ENCODE measurements at places on chromosomes 4 and X.
A peak's percentile ranks its signal among the peaks of the same experiment; 100 is the strongest.

- DNase-seq = no peak
These were observed 280.5 kb upstream of the EDA2R start for GRCh38 chrX:66919280-66919832.

DNA sequence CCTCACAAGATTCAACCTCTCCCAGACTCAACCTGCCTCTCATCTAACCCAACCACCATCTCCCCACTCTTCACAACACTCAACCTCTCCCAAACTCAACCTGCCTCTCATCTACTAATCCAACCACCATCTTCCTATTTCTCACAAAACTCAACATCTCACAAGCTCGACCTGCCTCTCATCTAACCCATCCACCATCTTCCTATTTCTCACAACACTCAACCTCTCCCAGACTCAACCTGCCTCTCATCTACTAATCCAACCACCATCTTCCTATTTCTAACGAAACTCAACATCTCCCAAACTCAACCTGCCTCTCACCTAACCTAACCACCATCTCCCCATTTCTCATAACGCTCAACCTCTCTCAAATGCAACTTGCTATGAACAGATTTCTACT, 29.8 kb downstream of the FAT1 start:
- no peak for DNase-seq

DNA sequence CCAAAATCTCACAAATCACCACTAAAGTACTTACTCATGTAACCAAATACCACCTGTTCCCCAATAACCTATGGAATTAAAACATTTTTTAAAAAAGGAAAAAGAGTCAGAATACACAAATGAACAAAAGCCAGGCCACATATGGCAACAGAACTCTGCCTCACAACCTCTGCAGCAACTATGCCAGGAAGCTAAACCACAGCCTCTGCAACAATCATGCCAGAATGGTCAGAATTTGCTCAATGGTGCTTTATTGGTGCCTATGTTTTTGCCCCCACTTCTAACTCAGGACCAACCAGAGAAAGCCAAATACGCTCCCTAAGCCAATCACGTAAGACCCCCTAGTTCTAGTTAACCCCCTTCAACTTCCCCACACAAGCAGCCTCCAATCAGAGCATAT, 69.6 kb downstream of the HOPX start:
- DNase-seq = no peak

DNA sequence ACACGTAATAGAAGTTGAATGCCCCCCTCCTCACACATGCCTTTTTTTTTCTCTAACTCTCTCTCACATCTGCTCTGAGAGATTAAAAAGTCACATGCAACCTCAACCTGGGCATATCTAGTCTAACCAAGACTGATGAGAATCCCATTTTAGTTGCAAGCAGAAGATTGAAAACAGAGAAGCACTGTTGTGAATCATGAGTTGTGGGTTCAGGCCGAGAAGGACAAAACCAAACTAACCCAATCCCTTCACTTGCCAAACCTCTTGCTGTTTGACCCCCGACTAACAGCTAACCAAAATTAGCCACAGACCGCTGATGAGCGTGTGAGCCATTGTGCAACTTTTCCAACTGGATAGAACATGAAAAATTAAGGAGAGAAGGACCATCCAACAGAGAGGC, 31.8 kb downstream of the CXCL1 start:
- DNase-seq = no peak

- DNase-seq = no peak
These were observed 364.4 kb upstream of the EPHA5 start for GRCh38 chr4:66034671-66035070.

- DNase-seq = no peak
These were observed 136.9 kb upstream of the VCX start for GRCh38 chrX:7706032-7706431.

GRCh38 chr4:174999407-174999806, 81.2 kb downstream of the ADAM29 start:
- no peak for DNase-seq

- no peak for DNase-seq
These were observed 44.0 kb upstream of the PPP1R2C start for GRCh38 chrX:42821803-42822443.

GRCh38 chr4:114527637-114528036, 71.0 kb upstream of the UGT8 start:
- no peak for DNase-seq

- peak; percentile 10 for DNase-seq
These were observed 36.5 kb downstream of the DCTD start for GRCh38 chr4:182880387-182881356.

- DNase-seq = no peak
These were observed 9.6 kb upstream of the MAP7D3 start for GRCh38 chrX:136260776-136261175.

DNA sequence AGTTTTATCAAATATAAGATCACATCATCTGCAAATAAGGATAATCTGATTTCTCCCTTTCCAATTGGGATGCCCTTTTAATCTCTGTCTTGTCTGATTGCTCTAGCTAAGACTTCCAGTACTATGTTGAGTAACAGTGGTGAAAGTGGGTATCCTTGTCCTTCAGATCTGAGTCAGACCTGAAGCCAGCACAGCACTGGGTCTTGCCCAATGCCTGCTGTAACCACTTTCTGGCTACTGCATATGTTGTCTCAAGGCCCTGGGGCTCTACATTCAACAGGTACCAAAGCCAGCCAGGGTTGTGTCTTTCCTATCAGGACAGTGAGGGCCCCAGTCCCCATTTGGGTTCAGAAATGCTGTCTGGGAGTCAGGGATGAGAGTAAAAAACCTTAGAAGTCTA, 90.3 kb downstream of the CYSLTR1 start:
- DNase-seq = no peak

GRCh38 chr4:122842392-122842791, 15.8 kb downstream of the FGF2 start:
- no peak for DNase-seq

DNA sequence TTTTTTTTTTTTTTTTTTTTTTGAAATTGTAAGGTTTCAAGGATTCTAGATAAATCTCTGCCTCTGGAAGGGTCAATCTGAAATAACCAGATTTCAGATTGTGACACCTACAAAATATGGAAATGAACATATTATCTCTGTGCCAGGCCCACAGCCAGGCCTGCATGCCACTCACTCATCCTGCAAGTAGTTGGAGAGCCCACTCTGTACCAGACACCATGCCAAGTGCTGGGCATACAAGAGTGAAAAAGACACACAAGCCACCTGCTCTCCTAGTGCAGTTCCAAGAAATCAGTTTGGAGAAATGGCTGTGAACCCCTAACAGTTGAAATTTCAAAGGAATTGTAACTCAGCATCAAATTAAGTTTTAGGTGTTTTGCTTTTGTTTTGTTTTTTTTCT, 145.9 kb upstream of the NOCT start:
- no peak for DNase-seq

DNA sequence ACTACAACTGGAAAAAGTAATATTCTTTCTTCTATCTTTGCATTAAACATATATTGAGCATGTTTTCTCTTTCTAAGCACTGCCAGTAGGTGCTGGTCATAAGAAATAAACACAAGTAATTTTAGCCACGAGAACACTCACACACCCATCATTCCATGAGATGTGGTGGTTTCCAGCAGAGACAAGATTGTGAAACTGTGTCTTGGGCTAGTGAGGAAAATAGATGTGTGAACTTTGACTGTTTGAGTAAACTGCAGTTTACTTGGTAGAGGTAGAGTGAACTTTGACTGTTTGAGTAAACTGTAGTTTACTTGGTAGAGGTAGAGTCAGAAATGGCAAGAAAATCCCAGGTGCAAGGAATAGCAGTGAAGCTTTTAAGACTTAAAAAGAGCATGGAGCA, 300.9 kb upstream of the HS3ST1 start:
- no peak for DNase-seq

- no peak for DNase-seq
These were observed 221.2 kb downstream of the LDB2 start for GRCh38 chr4:16677001-16677944.

DNA sequence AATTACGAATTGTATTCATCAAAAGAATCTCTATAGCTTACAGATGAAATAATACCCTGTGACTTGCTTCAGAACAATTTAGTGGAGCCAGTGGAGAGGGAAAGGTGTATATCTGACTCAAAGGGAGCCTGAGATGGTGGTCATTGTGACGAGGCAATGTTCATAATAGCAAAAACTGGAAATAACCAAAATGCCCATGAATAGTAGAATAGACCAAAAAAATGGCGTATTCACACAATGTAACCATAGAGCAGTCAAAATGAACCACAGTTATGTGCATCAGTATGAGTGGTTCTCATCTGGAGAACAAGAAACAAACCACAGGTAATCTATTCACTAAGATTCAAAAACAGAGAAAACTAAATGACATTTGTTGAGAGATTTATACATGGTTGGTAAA, 125.3 kb upstream of the CLNK start:
- DNase-seq = no peak

GRCh38 chr4:121484633-121485032, 103.8 kb upstream of the QRFPR start:
- no peak for DNase-seq

GRCh38 chrX:427812-428725, 41.4 kb upstream of the PPP2R3B start:
- DNase-seq = no peak

- no peak for DNase-seq
These were observed 17.1 kb upstream of the GPRIN3 start for GRCh38 chr4:89324671-89325070.

DNA sequence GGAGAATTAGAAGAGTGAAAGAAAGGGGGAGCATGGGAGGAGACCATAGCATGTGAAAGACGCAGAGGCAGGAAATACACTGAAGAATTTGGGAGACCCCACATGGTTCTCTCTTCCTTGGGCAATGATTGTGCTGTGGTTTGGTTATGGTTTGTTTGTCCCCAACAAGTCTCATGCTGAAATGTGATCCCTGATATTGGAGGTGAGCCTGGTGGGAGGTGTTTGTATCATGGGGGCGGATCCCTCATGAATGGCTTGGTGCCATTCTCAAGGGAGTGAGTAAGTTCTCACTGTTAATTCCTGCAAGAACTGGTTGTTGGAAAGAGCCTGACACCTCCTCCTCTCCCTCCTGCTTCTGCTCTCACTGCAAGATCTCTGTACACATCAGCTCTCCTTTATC, 78.6 kb upstream of the RAI2 start:
- DNase-seq = no peak

DNA sequence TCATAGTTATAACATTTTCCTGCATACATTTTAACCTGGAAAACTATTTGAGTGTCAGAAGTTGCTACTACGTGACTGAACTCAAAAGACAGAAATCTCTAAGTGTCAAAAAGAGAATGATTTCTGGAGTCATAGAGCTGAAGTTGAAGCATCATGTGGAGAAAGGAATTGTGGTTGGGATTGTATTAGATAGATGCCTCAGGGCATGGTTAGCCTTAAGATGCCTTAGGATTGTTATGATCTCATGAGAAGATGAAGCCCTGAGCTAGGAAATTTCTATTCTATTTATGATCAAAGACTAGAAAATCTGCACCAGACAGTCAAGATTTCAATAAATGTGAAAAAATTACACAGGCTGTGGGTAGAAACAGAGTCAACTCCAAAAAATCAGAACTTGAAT, 20.2 kb downstream of the EPGN start:
- no peak for DNase-seq

- DNase-seq = peak; percentile 14
These were observed 47.0 kb upstream of the SCOC start for GRCh38 chr4:140326395-140326993.

GRCh38 chr4:78971776-78972175, 32.5 kb upstream of the PAQR3 start:
- DNase-seq = no peak

- no peak for DNase-seq
These were observed 56.6 kb downstream of the TMEM131L start for GRCh38 chr4:153522802-153523094.

DNA sequence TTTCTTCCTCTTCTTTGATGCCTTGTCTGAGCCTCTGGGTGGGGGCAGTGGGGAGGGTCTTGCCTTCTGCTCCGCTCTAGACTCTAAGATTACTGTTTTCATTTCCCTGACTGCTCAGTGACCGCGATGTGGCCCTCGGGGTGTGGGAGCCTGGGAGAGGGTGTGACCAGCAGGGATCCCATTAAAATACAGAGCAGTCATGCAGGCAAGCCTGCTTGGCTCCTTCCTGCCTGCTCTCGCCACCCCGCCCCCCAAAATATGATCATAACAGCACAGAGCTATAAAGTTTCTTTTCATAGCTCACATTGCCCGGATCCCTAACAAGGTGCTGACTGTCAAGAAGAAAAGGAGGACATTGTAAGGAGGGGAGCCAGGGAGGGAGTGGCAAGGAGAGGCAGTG, 332.9 kb downstream of the RAB28 start:
- DNase-seq = peak; percentile 22

DNA sequence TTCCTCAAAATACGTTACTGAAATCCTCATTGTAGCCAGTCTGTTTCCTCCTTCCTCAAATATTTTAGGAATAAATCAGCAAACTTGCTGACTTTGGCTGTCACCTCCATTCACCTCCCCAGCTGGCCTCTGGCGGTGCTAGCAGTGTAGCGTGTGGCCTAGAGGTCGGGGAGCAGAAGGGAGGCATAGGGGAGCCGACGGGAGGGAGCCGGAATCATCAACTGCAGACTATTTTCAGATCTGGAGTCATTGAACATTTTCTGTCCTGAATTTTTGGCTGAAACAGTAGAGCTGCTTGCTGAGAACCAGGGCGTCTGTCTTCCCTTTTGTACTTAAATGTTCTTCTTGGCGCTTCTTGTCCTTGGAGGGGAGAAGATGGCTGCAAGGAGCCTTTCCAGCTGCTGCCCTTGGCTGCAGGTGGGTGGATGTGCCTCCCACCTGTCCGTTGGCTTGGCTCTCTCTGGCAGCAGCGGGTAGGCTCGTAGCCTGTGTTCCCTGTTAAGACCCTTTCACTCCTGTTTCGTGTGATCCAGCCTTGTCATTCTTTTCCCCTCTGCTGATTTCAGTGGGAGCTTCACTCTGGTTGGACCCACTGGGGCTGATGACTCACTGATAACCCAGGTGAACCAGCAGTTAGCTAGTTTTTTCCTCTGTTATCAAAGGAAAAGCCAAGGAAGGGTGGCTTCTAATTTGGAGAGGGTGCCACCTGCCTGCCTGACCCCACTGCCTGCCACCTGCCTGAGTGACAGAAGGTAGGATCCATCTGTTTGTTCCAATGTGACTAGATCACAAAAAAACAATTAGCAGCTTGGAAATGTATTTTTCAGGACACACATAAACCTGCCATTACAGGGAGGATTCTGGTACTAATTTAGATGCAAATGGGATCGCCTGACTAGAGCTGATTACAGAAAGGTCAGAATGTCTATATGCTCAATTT, 135.9 kb downstream of the GATB start:
- DNase-seq = no peak
